ENCODE measurements at places on chromosomes 11 and 22.

DNA sequence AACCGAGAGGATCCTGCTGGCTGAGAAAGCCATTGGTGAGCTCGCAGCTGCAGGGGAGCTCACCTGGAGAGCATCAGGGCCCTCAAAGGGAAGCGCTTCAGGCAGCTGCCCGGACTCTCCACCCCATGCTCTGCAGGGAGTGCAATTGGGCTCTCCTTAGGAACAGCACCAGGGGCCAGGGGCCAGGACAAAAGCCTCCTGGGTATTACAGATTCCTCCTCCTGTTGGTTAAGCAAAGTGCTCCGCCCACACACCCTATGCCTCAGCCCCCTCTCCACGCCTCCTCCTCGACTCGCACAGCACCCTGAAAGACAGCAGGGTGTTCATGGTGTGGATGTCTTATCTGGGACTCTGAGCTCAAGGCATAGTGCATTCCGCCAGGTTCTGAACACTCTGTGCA is 139.9 kb downstream of the SHANK2 start:
- DNase-seq = no peak

DNA sequence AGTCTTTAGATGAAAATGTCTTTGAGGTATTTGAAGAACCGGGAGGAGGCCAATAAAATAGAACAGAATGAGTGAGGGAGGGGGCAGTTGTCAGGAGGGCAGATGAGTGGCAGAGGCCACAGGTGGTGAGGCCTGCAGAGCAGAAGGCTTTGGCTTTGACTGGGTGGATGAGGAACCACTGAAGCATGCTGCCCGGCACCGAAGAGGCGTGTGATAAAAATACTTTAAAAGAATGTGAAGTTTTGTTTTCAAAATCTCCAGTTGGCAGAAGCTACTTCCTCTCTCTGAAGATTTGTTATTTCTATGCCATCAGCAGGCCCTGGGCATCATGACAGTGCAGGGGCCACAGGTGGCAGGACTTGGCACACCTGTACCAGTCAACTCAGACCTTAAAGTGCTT is 6.3 kb downstream of the MS4A12 start:
- DNase-seq = no peak

DNA sequence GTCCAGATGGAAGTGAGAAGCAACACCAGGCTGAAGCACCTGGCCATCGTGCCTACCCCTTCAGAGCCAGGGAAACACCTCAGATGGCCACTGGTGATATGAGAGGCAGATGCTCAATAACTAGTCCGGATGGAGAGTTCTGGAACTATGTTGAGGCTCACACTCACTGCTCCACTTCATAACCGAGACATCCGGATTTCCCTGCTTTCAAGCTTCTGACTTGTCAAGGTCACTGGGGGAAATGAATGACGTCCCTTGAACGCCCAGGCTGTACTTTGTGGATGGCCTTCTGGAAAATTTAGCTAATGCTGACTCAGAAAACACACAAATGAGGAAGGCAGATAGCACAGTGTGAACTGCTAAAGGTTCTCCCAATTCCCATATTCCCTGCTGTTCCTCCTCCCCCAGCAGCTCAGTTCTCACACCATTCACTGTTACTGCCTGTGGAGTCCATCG is at the start of gene LYVE1:
Gene LYVE1, minus strand, starts transcription at position 180 of the 456 bp plus-strand sequence. Its CDS starts 133 bp downstream, at position 47.
- no peak for DNase-seq

GRCh38 chr22:39900306-39901227 is at the start of gene GRAP2:
GRAP2 (plus strand) TSS chr22:39901084; CDS start chr22:39947107, 46,023 bp downstream.
- DNase-seq = no peak

DNA sequence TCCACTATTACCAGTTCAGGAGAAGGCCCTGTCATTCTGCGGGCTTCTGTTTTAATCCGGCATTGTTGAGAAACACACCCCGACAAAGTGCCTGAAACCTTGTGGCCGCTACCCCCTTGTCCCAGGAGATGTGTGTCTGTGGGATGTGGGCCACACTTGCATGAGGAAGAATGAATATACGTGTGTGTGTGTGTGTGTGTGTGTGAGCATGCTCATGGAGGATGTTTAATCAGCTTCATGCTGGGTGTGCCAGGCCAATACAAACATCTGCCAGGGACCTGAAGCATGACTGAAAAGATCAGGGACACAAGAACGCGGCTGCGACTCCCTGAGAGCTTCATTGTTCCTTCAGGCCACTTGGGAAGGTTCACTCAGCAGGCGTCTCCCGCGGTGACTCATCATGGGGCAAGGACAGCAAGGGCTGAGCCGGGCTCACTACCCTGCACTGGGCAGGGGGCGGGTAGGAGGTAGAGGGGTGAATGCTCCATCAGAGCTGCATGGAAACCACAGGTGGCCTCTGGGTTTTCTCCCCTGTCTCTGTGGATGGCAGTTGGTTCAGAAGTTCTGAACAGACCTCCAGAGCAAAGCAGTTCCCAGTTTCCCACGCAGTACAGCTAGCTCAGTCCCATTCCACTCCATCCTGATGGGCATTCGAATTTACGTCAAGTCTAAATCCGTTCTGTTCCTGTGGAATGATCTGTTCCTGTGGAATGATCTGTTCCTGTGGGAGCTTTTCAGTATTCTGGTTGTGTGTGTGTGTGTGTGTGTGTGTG is 7.0 kb upstream of the MALAT1 start:
- no peak for DNase-seq

DNA sequence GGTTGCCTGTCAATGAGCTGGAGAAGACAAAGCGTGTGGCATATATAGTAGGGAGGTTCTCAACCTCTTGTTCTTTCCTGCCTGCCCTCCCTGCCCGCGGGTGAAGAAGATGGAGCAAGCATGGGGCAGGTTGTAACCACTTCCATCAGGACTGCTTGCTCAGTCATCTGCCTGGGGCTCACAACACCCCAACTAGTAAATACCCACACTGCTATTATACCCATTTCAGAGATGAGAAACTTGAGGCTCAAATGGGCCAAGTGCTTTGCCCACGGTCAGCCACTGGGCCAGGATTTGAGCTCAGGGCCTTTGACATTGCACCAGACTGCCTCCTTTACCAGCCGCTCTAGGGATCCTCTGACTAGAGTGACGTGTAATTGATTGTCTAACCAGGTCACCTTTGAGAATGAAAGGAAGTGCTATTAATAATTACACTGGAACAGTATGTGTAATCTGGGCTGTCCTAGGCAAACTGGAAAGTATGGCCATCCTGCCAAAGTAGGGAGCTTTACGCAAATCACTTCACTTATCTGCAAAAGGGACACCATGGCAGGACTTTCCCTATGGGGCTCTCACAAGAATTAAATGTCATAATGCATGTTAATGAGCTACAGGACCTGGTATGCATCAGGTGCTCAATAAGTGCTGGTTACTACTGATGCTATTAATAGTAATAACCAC is 2.8 kb upstream of the CDC42EP1 start:
- no peak for DNase-seq

DNA sequence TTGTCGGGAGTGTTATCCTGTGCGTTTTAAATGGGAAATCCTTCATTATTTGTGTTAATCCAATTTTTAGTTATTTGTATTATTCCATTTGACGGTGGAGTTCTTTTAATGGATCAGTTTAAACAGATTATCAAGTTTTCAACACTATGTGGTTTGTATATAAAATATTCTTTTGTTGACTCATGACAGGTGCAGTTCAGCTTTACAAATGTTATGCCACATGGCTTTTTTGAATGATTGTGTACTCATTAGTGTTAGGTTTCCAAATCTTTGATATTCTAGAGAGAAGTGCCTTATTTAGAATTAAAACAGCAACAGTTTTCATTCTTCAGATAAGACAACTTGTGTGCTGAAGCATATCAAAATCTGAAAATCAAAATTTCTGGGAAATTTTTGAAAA is 2.4 kb downstream of the JAM3 start:
- DNase-seq = no peak

DNA sequence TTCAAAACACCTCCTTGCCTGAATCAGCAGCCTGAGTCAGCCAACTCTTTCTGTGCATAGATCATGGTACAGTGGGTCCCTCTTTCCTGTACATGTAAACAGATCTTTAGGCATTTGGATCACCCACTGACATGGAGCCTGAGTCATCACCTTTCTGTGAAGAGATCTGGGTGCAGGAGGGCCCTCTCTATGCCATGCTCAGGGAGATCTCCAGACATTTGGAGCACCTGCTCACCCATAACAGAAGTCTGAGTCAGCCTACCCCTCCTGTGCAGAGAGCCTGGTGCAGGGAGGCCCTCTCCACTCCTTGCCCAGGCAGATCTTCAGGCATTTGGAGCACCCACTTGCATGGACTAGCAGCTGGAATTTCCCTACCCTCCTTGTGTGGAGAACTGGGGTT is 56.2 kb upstream of the GLYAT start:
- DNase-seq = no peak

DNA sequence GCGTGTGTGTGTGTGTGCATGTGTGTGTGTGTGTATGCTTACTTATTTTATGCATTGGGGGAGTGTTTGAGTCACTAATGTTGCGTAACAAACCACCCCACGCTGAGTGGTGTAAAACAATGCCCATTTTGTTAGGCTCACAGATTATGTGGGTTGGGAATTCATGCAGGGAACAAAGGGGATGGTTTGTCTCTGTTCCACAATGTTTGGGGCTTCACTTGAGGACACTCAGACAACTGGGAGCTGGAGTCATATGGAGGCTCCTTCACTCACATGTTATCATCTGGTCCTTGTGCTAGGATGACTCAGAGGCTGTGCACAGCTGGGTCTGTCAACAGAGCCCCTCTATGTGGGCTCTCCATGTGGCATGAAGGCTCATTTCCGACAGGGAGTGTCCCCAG is 51.3 kb upstream of the LARGE1 start:
- DNase-seq = no peak

- DNase-seq = no peak
Observed at GRCh38 chr11:103920449-103920848, 116.0 kb upstream of the DDI1 start.

GRCh38 chr11:83600661-83601060 is 314.5 kb upstream of the CCDC90B start:
- DNase-seq = no peak

DNA sequence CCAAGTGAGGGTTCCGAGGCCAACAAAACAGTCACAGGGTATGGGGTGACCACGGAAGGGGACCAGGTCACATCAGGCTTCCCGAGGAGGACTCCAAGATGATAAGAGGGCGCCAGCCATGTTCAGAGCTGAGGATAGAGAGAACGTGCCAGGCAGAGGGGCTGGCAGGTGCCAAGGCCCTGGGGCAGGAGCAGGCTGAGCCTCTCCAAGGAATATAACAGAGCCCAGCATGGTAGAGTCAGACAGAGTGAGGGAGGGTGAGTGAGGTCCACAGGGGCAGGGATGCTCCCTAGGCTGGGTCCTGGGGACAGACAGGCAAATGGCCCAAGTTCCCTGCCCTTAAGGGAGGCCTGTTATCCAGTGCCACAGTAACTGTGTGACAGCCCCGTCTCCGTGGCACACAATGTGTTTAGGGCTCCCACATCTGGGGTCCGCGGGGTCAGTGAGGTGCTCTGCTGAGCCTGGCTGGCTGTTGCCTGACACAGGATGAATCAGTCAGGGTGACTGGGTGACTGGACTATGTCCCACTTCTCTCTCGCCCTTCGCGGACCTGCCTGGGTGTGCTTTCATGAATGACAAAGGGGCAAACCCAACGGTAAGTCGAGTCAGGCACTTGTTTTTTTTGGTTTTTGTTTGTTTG is 105.3 kb downstream of the MPPED1 start:
- no peak for DNase-seq

DNA sequence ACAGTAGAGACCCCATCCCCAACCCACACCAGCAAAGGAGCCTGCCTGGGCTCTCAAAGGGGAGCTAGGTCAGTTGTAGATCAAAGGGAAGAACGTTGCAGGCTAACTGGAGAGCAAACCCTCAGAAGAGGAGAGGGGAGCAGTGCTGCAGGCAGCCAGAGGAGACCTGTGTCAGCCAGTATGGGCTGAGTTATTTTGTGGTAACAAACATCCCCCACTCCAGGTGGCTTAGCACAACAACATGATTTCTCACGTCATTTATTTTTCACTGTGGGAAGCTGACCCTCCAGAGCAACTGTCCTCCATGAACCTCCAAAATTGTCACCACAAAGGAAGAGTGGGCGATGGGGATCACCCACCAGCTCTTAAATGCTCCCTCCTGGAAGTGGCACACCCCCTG is 19.8 kb upstream of the SHANK2 start:
- DNase-seq = no peak

- DNase-seq = no peak
Observed at GRCh38 chr22:49561338-49561737, 266.3 kb downstream of the BRD1 start.

DNA sequence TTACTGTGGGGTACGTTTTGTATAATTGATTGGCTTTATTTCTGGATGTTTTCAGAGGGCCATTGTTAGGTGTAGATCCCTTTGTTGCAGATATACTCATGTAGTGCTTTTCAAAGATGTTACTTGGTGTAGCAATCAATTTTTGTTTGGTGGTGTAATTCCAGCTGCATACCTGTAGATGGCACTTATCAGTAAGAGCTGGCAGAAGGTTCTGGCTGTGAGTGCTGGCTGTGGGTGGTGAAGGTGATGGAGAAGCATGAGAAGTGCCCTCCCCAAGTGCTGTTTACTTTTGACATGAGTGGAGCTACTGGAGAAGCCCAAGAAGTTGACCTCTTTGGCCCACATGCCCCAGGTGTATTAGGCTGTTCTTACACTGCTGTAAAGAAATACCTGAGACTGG is 1074.9 kb downstream of the FAM181B start:
- DNase-seq = no peak

DNA sequence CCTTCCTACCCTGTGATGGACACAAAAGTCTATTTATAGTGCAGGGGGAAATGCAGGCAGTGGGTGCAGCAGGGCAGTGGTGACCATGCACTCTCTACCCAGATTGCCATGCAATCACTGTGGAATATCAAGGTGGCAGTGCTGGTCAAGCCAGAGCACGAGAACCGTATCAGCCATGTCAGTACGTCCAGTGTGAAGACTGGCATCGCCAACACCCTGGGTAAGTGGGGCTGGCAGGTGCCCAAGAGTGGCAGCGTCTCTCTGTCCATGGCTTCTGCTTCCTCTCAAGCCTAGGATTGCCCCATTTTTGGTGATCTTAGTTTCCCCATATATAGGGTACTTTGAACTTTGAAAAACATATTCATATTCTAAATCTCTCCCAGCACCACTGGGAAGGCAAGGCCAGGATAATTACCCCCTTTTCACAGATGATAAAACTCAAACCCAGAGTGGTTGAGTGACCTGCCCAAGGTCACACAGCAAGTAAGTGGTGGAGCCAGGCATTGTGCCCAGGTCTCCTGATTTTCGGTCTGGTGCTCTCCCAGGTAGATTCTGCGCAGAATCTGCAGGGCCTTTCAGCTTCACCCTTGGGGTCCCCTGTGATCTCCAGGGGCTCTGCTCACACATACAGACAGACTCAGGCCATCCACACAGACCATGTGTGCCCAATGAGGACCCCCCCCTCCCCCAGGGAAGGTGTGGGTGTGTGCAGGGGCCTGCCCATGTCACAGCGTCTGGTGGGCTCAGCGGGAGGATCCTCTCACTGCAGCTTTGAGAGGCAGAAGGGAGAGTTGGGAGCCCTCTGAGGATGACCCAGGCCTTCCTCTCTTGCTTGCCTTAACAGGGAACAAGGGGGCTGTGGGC is 7.1 kb downstream of the INPPL1 start:
- DNase-seq = no peak

Data from stimulated activated CD8-positive, alpha-beta memory T cell treated with anti-CD3 and anti-CD28 coated beads, Interleukin-7, amount 100 ng/mL, for 24 hours (primary cell).